NCI-H460 (cell line): ENCODE measurements at places on chromosomes 13 and 19.

- no peak for DNase-seq
Measured at GRCh38 chr13:66139701-66140100, 1090.4 kb downstream of the PCDH9 start.

DNA sequence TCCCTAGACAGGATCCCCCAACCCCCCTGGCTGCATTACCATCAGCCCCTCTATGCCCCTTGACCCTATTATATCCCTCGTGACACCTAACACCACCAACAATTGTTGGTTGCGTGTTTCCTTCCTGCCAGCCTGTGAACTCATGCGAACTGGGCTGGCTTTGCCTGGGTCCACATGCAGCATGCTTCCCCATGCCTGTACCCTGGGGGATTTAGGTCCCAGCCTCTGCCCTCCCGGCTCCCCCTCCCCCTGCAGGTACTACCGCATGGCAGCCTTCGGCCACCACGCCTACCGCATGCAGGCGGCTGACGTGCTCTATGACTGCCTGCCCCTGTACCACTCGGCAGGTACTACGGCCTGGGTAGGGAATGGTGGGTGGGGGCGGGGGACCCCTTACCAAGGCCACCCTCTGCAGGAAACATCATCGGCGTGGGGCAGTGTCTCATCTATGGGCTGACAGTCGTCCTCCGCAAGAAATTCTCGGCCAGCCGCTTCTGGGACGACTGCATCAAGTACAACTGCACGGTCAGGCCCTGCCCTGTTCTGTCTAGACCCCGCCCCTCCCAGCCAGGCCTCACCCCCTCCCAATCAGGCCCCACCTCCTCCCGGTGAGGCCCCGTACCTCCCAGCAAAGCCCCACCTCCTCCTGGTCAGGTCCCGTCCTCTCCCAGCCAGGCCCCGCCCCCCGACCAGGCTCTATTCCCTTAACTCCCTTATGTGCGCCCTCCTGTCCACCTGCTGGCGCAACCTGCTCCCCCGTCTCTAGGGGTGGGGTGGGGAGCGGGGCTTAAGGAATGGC lies 18.5 kb downstream of the SLC27A1 start:
- DNase-seq: peak; percentile 49

DNA sequence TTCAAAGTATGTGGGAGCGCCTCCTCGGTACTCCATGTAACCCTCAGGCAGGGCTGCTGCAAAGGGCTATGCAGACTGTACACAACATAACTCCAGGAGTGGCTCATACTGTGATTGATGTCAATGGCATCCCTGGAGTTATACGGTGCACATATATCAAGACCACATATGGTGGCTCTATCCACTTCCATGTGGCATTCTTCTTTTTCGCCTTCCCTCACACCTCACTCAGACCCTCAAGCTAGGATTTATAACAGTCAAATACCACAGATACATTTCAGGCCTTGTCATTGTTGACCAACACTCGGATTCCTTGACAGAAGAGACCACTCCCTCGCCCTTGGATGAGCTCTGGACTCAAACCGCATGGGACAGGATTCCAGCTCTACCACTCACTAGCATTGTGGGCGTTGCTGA lies 11.3 kb upstream of the UBL3 start:
- DNase-seq: no peak

DNA sequence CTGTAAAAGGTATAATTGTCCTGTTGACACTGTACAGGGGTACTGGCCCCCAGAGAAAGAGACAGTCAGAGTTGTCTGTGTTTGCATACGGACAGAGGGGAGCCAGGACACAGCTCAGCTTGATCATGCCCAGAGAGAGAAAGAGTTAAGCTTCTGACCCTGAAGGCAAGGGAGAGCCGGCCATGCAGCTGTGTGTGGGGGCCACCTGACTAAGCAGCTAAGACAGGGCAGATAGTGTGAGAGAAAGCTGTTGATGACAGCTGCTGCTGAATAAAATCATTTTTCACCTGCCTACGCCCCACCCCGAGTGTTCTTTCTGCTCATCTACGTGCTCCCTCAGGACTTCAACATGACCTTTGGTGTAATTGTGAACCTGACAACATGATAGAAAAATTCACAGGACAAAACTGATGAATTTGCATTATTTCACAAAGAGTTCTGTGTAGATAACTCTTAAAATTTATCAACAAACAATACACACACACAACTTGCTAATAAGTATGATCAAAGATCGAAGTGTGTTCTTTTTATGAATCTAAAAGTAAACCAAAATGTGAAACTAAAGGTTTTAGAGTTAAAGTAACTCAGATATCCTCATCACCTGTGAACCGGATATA lies 1294.3 kb upstream of the ATXN8OS start:
- DNase-seq: no peak

DNA sequence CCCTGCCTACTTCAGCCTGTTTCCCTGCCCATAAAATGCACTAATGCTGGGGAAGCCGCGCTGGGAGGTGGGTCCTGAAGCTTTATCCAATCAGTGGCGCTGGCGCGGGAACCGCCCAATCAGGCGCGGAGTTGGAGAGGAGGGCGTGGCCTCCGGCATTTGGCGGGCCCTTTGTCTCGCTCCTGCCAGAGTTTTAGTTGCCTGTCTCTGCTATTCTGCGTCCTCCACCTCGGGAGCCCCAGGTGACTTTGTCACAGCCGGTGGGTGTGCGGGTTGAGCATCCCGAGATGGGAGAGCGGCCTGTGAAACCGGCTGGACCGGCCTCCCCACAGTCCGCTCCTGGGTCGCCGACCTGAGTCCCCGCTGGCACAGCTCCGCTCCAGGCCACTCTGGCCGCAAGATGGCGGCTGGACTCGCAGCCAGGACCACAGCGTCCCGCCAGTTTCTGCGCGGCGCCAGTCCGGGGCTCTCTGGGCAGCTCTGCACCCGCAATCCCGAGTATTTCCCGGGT lies 30.7 kb upstream of the ZNF429 start:
- no peak for DNase-seq

DNA sequence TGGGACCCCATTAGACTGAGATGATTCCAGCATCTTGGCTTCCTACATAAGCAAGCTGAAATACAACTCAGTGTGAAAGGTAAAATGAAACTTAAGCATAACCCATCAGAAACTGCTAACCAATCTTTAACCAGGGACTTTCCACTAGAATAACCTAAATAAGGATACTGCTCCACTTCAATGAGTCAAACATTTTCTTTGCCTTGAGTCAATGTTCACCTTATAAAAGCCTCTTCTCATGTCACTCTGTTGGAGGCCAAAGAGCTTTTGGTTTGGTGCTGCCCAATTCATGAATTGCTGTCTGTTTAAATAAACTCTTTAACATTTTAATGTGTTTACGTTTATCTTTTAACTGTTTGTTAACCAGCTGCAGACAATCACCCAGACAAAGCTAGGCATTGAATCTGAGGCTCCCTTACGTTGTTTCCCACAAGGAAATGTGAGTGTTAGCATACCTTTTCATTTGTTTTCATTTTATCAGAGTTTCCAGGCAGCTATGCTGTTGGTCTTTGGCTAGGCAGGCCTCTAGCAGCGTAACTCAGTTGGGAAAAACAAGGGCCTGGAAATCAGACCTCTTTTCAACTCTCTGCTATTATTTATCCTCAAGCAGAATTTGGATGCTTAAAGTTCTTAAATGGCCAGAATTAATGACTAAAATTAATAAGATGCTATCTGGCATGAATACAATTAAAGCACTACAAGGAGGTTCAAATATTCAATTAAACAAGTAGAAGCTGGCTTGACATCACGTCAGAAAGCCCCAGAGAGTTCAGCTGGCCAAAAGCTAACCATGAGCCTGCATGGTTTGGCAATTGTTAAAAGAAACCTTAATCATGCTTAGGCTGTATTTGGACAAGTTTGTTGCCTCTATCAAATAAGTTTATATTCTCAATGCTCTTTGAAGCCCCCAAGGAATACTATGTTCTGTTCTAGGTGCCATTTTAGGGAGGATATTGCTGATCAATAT lies 200.2 kb downstream of the DCLK1 start:
- DNase-seq: no peak

GRCh38 chr19:1495799-1496713 lies 5.1 kb downstream of the REEP6 start:
- DNase-seq: no peak

DNA sequence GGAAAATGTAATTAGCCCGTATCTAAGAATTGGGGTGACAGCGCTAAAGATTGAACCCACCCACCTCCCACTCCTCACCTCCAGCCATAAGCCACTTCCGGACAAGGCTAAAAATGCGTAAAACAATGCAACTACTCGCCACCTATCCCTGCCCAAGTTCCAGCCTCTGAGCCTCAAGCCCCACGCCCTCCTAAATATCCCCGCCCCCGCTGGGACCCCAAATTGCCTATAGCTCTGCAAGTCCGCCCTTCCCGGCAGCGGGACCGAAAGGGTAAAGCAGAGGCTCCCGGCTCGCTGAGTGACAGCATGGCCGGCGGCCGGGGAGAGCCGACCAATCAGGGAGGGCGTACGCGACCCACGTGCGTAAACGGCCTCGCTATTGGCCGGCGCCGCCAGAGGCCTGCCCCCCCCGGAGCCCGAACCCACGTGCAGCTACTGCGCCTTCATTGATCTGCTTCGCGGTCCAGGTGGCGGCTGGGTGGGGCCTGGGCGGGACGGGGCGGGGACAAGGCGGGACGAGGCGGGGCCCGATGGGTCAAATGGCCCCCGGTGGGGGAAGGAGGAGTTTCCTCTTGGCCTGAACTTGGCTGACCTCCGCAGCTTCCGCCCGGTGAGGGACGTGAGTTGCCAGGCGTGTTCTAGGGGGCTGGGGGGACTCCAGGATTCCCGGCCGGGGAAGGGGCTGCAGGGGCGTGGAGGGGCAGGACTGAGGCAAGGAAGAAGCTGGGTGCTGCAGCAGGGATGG lies at the start of gene TLE6:
TLE6 (plus strand) TSS at position 564 of the 745 bp plus-strand sequence. CDS start 670 bp downstream, outside the sequence.
- DNase-seq: peak; percentile 90

DNA sequence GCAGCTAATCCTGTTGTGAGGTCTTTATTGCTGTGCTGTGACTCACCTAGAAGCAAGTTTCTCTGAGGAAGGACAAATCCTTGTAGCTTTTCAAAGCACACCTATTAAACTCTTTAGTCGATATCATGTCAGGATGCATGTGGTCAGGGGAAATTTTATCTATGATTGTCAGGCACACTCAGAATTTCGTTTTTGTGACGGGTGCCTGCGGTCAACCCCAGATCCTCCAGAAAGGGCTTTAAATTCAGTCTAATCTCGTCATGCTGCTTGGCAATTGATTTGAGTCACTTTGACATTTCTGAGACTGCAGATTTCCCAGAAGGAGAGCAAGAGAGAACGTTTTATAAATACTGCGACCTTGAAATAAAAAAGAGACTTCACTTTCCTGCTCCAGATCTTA lies 316.9 kb downstream of the FGF9 start:
- no peak for DNase-seq

- DNase-seq: no peak
Measured at GRCh38 chr13:41133951-41134350, 1.3 kb upstream of the KBTBD6 start.

- DNase-seq: no peak
Measured at GRCh38 chr13:31350560-31350959, 150.8 kb downstream of the B3GLCT start.

- peak; percentile 51 for DNase-seq
Measured at GRCh38 chr19:623974-624373, 9.4 kb downstream of the POLRMT start.

- DNase-seq: no peak
Measured at GRCh38 chr19:33301900-33302174, 497 bp downstream of the CEBPA start.

- no peak for DNase-seq
Measured at GRCh38 chr13:30366088-30366487, 56.2 kb upstream of the UBE2L5 start.

- DNase-seq: no peak
Measured at GRCh38 chr13:111061358-111062045, 53.6 kb upstream of the ARHGEF7 start.

GRCh38 chr13:90792335-90792734 lies 555.2 kb upstream of the MIR17HG start:
- DNase-seq: no peak

DNA sequence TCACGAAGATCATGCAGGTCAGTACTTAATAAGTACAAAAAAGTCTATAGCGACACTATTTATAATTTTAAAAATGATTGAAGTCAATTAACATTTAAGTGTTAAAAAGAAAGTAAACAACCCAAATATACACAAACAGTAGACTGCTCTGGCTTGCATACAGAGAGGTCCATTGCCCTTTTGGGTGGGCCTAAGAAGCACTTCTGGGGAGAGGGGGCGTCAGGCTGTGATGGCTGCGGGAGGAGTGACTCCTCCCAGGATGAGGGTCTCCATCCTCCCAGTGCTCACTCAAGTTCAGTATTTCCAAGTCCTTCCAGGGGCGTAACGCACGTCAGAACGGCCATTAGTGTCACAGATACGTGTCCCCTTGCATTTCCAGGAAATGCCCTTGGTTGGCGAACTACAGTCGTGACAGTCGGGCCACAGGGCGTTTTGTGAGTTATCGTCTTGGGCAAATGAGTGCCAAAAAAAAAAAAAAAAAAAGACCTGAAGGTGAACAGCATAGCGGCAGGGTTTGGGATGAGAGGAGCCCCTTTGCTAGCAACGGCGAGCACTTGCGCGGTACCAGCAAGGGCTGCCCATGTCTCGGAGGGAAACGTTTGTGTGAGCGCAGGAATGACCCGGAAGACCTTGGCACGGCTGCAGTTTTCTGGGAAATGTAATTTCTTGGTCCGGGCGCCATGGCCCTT lies at the start of gene SCGB2B2:
SCGB2B2 (minus strand) TSS at position 463 of the 689 bp plus-strand sequence. CDS start 82,596 bp downstream, outside the sequence.
- DNase-seq: peak; percentile 37

- no peak for DNase-seq
Measured at GRCh38 chr13:64869539-64869938, 2360.6 kb downstream of the PCDH9 start.

GRCh38 chr19:989381-990081 lies 5.4 kb downstream of the WDR18 start:
- DNase-seq: no peak

GRCh38 chr19:2495130-2495641 lies 19.3 kb downstream of the GADD45B start:
- peak; percentile 67 for DNase-seq

DNA sequence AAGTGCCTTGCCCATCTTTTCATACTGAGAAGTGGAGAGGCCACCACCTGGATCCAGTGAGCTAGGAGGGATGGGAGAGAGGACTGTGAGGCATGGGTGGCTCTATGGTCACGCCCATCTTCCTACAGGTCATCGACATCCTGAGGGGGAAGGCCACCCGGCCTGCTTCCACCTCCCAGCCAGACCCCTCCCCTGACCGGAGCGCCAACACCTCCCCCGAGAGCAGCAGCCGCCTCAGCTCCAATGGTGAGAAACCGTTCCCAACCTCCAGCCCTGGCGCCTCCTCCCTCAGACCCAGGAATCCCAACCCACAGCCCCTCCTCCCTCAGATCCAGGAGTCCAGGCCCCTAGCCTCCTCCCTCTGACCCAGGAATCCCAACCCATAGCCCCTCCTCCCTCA lies 10.1 kb downstream of the BCL3 start:
- DNase-seq: no peak

GRCh38 chr19:2488942-2489731 lies 13.2 kb downstream of the GADD45B start:
- no peak for DNase-seq

DNA sequence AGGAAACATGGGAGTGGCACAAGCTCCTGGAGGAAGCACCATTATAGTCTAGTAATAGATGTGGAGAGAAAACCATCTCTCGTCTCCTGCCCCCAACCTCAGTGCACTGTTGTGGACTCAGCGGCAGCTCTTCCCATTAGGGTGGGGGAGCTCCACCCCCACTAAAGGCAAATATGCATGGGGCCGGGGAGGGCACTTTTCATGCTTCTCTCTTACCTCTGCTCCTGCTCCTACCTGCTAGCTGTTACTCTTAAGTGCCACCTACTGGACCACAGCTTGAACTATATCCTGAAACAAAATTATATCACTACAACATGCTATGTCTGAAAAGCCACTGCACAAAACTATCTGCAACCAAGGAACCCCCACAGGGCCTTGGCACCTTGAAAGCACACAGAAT lies 112.6 kb upstream of the DACH1 start:
- DNase-seq: no peak

GRCh38 chr13:102933122-102933521 lies 87.3 kb downstream of the ERCC5 start:
- DNase-seq: no peak
